ENCODE measurements at places on chromosomes 7 and 10.

- DNase-seq, result no peak
Observed at GRCh38 chr7:153404781-153405279, 645.3 kb downstream of the ACTR3B start.

- no peak for DNase-seq
Observed at GRCh38 chr7:125876431-125876830, 946.8 kb upstream of the POT1 start.

GRCh38 chr10:75773231-75773780, 341.9 kb downstream of the LRMDA start:
- DNase-seq, result peak; percentile 47

DNA sequence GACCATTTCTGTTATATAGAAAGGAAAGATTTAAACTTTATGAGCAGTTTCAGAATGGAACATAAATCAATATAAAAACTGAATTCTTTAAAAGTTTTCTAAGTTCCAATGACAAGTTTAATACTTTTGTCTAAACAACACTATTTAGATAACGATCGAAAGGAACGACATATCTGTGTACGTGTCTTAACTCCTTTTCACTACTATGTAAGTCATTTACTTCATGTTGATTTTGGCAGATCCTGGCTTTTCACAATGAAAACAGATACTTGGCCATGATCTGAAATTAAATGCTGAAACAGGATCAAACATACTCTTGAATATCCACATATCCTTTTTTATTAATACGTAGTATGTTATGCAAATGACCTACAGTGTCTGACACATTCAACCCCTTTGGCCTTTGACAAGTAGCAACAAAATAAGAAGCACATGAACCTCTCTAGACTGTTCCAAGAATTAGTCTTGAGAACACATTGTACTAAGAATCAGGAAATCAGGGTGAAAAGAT, 41.9 kb downstream of the RNLS start:
- DNase-seq, result no peak

DNA sequence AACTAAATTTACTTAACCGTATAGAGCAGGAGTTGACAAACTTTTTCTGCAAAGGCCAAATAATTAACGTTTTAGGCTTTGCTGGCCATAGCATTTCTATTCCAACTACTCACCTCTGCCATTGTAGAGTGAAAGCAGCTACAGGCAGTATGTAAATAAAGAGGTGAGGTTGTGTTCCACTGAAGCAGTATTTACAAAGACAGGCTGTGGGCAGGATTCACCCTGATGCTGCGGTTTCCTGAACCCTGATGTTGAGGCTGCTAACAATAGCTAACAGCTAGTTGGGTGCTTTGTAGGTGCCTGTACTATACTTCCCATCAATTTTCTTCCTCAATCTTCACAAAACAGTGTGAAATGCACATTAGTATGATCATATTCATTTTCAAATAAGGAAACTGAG, 47.0 kb upstream of the LAMB1 start:
- DNase-seq, result no peak

DNA sequence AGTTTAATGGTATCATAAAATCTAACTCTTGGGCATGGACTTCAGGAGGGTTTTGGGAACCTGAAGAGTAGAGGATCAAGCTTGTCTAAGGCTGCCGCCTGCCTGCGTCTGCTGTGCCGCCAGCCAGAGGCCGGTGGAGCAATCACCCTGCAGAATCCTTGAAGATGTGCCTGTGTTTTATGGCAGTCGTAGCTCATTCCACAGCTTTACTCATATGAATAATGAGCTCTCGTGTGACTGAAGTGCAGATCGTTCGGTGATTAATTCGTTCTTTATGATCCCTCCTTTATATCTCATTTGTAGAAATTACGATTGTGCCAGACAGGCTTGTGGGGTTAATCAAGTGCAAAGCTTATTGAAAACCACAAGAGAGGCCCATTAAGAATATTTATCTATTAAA, 100.8 kb downstream of the ACTR3B start:
- no peak for DNase-seq

- DNase-seq, result no peak
Observed at GRCh38 chr10:12103802-12104201, 25.7 kb upstream of the SEC61A2 start.

GRCh38 chr7:37916673-37917660, at the start of gene SFRP4:
SFRP4 (minus strand) TSS chr7:37916817; CDS start chr7:37916537, 280 bp downstream.
- DNase-seq, result peak; percentile 63

GRCh38 chr10:6756716-6757115, 176.6 kb upstream of the PRKCQ start:
- no peak for DNase-seq

GRCh38 chr7:123824754-123825067, 20.3 kb upstream of the HYAL4 start:
- DNase-seq, result no peak

DNA sequence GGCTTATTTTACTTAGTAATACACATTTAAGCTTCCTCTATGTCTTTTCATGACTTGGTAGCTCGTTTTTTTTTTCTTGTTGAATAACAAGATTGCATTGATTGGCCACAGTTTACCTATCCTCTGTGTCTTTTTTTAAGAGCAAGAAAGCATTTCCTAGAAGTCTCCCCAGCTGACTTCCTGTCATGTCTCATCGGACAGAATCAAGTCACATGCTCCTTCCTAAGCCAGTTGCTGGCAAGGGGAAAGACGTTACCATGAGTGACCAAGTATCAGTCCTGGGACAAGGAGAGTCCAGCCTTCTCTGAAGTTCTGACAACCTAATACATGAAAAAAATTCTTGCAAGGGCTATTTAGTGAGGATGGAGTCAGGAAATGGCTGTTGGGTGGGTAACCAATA, 24.9 kb upstream of the SFRP5 start:
- DNase-seq, result no peak

DNA sequence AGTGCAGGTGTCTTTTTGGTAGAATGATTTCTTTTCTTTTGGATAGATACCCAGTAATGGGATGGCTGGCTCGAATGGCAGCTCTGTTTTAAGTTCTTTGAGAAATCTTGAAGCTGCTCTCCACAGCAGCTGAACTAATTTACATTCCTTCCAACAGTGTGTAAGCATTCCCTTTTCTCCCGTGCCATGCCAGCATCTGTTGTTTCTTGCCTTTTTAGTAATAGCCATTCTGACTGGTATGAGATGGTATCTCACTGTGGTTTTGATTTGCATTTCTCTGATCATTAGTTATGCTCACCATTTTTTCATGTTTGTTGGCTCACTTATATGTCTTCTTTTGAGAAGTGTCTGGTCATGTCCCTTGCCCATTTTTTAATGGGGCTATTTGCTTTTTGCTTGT, 486.3 kb downstream of the GALNT17 start:
- no peak for DNase-seq

DNA sequence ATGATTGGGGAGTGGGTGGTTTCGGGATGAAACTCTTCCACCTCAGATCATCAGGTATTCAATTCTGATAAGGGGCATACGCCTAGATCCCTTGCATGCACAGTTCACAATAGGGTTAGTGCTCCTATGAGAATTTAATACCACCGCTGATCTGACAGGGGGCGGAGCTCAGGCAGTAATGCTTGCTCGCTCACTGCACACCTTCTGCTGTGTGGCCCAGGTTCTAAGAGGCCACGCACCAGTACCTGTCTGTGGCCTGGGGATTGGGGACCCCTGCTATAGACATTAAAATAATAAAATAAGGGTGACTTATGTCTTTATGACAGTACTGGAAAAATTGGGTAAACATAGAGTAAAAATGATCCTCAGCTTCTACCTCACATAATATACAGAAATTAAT, 66.1 kb downstream of the SAMD9 start:
- DNase-seq, result no peak

DNA sequence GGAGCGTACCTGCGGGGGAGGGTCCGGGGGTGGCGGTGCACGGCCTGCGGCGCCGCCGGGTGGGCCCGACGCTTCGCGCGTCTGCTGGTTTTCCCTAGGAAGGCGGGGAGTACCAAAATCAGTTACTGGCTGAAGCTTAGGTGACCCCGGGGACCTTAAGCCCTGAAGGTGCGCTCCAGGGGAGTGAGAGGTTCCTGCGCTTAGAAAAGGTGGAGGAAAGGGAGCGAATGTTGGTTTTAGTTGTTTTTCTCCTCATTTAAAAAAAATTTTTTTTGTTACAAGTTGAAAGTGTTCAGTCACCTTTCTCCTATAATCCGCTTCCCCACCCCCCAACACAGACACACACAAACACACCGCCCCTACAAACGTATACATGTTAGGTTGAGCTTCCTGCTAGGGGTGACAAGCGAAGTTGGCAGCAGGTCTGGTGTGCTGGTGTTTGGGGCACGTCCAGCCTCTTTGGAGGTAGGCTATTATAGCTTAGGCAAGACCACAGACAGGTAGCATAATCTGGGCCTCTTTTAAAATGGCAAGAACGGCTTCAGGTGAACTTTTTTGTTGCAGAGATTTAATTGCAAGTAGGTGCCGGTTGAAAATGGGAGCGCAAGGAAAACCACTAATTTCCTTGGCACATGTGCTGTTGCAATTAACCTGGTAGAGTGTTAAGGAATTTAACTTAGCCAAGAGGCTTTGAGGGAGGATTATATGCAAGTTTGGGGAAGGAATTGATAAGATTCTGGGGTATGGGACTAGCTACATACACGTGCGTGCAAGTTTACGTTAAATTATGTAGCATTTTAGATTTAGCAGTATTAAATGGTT, 945 bp downstream of the ADD3 start:
- no peak for DNase-seq

DNA sequence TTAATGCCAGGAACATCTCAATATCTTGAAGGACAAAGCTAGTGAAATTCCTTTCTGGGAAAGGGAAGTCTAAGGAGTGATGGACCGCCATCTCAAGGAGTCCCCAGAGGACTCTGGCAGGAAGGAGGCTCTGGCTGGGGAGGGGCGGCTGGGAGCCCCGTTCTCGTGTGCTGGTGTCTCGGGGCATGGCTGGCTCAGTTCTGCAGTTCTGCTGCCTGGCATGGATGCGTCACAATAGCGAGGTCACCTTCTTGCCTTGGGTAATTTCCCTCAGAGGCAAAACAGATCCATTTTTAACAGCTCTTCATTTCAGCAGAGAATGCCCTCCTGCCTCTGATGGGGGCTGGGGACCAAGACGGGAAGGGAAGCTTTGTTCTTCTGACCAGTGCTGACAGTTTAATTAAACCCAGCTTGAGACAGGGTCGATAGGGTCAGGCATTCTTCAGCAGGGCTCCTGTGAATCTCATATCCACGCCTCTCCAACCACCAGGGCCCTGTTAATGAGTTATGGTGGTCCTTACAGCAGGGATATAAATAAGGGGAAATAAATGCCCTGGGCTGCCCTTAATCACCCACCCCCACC, 35.7 kb downstream of the SLIT1 start:
- no peak for DNase-seq
